ENCODE measurements at places on chromosomes 6 and 20.
A peak's percentile ranks its signal among the peaks of the same experiment; 100 is the strongest.

DNA sequence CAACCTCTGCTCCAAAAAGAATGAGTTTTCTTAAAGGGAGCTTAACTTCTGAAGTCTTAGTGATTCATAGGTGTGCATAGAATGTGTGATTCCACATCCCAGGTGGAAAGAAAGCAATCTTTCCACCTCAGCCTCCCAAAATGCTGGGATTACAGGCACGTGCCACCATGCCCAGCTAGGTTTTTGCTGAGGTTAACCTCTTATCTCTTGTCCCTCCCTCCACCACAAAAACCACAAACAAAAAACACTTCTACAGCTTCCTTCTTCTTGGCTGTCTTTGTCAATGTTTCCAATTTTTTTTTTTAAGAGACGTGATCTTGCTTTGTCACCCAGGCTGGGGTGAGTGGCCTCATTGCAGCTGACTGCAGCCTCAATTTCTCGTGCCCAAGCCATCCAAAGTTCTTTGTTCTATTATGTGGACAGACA, 8.1 kb upstream of the CSE1L start:
- DNase-seq = no peak

- DNase-seq = no peak
Measured at GRCh38 chr20:47782920-47783552, 2.2 kb downstream of the SULF2 start.

DNA sequence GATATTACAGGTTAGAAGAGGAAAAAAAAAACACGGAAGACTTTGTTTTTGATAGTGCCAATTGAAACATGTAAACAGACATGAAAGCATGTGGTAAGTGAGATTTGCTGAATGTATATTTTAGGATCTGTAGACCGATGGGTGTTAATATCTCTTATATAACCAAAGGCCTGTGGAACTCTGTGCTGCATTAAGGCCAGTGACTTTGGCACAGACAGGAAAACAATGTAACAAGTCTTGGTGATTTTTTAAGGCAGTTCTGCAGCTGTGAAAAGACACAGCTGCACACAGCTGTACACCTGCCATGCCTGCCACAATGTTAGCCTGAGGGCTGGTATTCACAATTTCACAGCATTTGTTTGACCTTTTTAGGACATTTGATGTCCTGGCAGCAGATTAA, 6.1 kb downstream of the SOBP start:
- no peak for DNase-seq

- DNase-seq = no peak
Measured at GRCh38 chr6:158529629-158530028, 30.3 kb upstream of the TMEM181 start.

- DNase-seq = no peak
Measured at GRCh38 chr20:21315138-21315537, 12.0 kb downstream of the XRN2 start.

DNA sequence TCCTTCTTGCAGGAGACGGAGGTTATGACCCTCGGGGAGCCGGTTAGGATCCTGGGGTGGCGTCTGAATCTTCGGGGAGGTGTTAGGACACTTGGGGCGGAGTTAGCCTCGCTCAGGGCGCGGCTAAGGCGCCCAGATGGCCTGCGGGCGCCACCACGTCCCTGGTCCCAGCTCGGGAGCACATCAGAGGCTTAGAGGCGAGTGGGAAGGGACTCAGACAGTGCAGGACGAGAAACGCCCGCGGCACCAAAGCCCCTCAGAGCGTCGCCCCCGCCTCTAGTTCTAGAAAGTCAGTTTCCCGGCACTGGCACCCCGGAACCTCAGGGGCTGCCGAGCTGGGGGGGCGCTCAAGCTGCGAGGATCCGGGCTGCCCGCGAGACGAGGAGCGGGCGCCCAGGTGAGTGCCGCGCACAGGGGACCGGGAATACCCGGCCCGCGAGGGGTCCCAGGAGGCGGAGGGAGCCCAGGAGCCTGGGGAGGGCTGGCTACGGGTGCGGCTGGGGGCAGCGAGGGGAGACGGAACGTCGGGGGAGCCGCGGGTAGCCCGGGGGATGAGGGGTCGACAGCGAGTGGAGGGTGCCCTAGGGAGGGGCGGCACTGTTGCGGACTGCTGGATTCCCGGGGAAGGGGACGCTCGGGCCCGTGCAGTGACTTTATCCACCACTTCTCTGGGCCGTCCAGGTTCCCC, at the start of gene HCK:
TSS of gene HCK (plus strand) at position 153 of the 688 bp plus-strand sequence.
- DNase-seq = no peak

DNA sequence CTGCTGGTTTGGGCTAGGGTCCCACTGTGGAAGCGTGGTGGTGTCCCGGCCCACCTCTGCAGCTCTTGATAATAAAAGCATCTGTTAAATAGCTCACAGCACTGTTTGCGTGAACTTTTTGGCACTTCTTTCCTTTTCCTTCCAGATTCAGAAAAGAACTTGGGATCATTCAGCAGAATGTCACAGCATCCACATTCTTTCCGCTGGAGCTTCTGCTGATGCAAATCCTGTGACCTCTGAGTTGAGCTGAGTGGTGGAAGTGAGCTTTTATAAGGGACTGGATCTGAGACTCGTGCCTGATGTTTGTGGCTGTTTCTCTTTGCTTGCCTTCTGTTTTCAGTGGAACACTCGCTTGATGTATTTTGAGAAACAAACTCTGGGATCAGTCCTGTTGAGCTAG, 3.9 kb downstream of the OSBPL2 start:
- DNase-seq = no peak

- DNase-seq = no peak
Measured at GRCh38 chr6:121885399-121886152, 450.1 kb downstream of the GJA1 start.

- DNase-seq = no peak
Measured at GRCh38 chr6:92648364-92649086, 770.8 kb downstream of the EPHA7 start.

DNA sequence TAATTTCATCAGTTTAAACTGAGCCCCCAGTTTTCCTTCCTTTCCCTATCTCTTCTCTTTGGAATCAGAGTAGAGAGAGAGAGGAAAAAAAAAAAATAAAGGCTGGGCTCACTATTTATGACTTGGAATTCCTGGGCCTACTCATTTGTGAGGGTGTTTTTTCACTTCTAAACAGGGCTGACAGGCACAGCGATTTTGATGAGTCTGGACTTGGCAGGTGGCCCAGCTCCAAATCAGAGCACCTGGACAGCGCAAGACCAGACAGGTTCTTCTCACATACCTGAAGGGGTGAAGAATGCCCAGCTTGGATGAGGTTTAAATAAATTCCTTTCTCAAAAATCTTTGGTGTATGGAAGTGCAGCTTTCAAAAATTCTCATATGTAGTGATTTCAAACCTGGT, 122.2 kb downstream of the KIF13A start:
- DNase-seq = no peak

DNA sequence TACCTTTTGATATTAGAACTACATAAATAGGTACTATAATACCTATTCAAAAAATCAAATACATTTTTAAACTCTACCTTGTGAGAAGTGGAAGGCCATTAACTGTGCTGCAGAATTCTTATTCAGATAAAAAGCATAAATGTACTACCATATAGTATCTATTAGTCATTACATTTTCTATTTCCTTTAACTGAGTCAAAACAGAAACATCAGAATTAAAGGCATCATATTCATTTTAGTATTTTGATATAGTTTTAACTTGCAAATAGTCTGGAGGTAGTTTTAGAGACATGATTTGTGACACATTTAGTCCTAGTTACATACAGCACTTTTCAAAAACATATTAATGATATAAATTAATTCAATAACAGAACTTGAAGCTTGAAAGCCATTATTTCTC, 39.9 kb upstream of the TAB2 start:
- no peak for DNase-seq

DNA sequence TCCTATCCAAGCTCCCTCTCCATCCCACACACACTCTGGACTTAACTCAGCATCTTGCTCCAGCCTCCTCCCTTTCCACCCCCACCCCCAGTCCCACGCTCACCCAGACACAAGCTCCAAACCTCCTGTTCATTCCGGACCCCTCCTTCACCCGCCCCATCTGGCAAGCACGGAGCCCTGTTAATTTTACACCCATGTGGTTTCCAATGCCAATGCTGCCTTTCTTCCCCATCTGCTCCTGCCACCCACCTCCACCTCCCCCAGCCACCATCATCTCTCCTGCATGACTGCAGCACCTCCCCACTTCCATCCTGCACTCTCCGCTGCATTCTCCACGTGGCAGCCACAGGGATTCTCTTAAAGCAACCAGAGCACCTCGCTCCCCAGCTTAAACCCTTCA, 9.9 kb upstream of the CDK5RAP1 start:
- no peak for DNase-seq

DNA sequence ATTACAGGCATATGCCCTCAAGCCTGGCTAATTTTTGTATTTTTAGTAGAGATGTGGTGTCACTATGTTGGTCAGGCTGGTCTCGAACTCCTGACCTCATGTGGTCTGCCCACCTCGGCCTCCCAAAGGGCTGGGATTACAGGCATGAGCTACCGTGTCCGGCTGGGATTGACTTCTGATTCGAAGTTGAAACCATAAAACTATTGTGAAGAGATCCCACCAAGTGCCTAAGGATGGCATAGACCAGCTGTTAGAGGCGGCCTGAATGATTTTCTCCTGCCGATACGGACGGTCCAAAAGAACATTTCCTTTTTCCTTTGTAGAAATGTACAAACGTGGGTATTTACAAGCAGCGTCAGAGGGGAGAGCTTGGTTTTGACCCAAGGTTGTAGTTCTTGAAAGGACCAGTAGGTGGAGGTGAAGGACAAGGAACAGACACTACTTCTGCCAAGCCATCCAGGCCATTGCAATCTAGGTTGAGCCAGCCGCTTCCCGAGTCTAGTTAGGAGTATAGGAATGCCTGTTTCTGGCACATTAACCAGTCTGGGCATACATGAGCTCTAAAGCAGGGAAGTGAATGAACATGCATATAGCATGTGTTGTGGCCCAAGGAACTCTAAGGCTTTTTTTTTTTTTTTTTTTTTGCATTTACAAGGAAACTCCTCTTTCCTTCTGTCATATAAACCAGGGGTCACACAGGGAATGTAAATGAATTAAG, 29.0 kb downstream of the MOCS3 start:
- peak; percentile 88 for DNase-seq

DNA sequence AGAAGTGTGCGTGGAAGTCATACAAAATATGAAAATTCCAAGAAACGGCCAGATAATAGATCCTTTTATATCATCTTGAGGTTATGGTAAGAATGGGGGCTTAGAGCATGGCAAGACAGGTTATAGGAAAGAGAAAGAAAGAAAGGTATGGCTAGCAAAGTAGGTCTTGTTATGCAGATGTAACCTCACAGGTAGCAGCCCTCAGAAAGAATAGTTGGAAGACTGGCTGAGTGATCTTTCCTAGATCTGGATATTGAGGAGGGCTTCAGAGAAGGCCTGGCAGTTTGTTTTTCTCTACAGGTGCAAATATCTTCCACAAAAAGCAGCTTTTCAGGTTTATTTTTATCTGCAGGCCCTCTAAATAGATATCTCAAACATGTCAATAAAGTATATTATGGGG, 679.5 kb downstream of the KHDRBS2 start:
- no peak for DNase-seq

- DNase-seq = no peak
Measured at GRCh38 chr6:40586369-40587201, 579 bp downstream of the LRFN2 start.

GRCh38 chr6:138535728-138536455, 36.6 kb upstream of the NHSL1 start:
- DNase-seq = no peak

- DNase-seq = no peak
Measured at GRCh38 chr6:111576291-111576690, 29.4 kb downstream of the TRAF3IP2 start.

DNA sequence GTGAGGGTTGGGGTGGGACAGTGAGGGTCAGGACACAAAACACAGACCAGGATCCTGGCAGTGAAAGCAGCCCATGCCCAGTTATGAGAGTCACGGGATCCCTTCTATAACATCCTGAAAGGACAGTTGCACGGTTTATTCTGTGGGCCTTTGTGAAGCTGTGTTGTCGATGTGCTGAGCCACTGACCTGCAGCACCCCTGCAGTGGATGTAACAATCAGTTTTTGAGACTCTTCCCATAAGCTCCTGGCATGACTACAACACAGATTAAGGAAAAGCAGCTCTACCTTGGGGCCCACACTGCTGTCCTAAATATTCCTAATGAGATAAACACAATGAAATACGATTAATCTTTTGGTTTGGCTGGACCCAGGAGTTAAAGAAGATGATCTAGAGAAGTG, 3.7 kb downstream of the PYGB start:
- no peak for DNase-seq

DNA sequence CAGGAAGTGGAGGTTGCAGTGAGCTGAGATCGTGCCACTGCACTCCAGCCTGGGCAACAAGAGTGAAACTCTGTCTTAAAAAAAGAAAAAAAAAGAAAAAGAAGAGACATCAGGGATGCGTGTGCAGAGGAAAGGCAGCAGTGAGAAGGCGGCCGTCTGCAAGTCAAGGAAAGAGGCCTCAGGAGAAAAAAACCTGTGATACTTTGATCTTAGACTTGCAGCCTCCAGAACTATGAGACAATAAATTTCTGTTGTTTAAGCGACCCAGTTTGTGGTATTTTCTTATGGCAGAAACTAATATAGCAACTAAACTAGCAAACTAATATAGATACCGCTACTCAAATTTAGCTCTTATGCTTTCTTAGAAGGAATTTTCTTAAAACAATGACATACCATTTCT, 36.1 kb downstream of the FGD2 start:
- no peak for DNase-seq

DNA sequence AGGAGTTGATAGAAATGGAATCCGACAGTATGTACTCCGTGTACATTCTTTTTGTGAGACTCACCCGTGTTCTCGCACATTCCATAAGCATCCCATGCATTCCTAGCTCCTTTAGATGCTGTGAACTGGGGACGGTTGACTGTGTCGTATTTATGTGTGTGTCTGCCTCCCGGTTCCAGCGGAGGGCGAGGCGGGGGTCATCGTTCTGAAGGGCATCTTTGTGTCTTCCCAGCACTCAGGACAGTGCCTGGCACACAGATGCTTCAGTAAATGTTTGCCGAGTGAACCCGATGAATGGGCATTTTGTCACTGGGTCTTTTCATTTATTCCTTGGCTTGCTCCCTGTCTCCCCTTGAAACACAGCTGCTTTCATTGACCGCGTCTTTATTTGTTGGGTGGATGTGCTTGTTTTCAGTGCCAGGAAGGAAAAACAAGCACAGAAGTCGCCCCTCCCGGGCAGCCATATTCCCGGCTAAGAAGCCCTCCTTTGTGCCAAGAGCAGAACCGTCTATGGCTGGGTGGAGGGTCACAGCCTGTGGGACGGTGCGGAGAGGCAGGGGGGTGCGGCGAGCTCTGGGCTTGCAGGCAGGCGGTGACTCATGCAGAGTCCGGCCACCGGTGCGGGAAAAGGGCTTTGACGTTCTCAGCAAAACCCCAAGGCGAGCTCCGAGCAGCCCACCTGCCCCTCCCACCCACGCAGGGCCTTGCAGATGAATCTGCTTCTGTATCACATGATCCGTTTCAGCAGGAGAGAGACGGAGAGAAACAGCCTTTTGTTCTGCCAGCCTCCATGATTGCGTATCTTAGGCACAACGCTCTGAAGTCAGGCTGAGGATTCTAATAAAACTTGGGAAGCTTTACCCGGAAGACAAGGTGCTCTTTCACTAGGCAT, 11.2 kb upstream of the PSMG4 start:
- DNase-seq = no peak

- DNase-seq = no peak
Measured at GRCh38 chr6:20340068-20340848, 61.4 kb upstream of the E2F3 start.

GRCh38 chr6:134026597-134026996, 25.8 kb downstream of the SLC2A12 start:
- no peak for DNase-seq

GRCh38 chr20:45937765-45938164, 3.3 kb downstream of the PCIF1 start:
- no peak for DNase-seq

GRCh38 chr6:29887330-29887818, 55.0 kb upstream of the HLA-A start:
- peak; percentile 4 for DNase-seq

GRCh38 chr20:60137657-60138245, 179.5 kb downstream of the CDH26 start:
- no peak for DNase-seq
